Kidney tubule cell (primary cell): ENCODE measurements at places on chromosomes 13 and 19.

GRCh38 chr19:35862528-35862927, 5.8 kb downstream of the KIRREL2 start:
- DNase-seq, result no peak

GRCh38 chr13:52848455-52849195, at the start of gene PCDH8:
Gene PCDH8, minus strand, starts transcription at chr13:52848640. Its CDS starts 204 bp downstream, at chr13:52848436.
- peak; percentile 19 for DNase-seq

GRCh38 chr13:41813426-41813825, 147.5 kb downstream of the VWA8 start:
- no peak for DNase-seq

DNA sequence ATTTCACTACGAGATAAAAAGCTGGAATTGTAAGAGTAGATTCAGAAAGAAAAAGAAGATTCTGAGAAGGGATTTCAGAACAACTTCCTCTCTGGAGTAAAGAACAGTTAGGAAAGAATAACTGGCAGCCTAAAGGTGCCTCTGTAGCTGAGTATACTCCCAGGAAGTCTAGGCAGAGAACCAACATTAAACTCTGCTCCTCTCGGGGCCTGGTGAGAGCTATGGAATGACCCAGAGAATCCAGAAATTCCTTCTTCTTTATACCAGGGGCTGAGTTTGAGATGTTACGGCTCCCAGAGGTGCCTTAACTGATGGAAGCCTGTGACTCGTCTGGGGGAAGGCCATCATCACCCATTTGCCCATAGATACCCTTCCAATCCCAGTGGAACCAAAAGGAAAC, 39.1 kb downstream of the FAM216B start:
- no peak for DNase-seq

GRCh38 chr13:23377983-23378632, 55.4 kb downstream of the SACS start:
- peak; percentile 97 for DNase-seq

DNA sequence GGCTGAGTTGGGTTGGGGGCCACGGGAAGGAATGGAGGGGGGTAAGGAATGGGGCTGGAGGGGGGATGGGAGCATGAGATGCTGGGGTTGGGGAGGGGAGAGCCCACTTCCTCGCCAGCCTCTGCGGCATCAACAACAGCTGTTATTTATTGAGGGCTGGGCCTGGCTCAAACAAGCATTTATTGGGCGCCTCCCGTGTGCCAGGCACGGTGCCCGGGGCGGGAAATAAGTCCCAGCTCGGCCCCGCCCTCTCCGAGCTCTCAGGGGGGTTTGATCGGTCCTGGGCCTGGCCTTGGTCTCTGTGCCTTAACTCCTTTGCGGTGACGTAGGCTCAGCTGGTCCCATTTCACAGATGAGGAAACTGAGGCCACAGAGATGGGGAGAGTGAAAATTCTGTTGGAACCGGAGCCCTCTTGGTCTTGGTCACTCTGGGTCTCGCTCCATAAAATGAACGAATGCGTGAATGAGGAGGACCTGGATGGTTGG, 919 bp upstream of the ADAMTS10 start:
- no peak for DNase-seq

DNA sequence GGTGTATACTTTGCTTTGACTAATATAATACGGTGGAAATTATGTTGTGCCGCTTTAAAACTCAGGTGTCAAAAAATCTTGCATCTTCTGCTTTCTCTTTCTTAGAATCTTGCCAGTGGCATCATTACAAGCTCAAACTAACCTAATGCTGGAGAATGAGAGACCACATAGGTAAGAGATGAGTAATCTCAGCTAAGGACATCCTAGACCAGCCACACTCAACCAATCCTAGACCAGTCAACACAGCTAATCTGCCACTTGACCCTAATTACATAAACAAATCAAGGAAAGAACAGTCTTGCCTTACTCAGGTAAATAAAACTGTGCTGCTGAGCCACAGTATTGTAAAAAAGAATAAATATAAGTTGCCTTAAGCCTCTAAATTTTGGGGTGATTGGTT, 1323.9 kb upstream of the SPRY2 start:
- peak; percentile 49 for DNase-seq

DNA sequence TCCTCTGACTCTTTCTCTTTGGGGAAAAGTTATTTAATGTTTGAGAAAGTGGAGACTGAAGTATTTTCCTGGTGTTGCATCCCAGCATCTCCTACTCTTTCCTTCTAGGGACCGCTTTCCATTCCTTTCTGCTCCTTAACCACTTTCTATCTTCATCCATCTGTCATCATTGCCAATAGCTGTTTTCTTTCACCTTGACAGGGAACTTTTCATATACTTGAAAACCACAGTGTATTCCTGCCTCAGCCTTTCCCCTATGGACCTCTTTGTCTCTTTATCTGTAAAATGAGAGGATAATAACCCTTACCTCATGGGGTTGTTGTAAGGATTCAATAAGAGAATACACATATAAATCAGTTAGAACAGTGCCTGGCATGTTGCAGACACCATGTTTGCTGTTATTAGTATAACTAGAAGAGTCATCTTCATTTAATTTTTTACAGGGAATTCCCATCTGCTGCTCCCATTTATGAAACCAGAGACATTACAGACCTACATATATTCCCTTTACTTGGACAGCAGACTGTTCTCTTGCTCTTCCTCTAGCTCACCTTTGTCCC, 31.8 kb downstream of the LCP1 start:
- no peak for DNase-seq

GRCh38 chr13:47407808-47408207, 511.0 kb upstream of the HTR2A start:
- DNase-seq, result no peak

DNA sequence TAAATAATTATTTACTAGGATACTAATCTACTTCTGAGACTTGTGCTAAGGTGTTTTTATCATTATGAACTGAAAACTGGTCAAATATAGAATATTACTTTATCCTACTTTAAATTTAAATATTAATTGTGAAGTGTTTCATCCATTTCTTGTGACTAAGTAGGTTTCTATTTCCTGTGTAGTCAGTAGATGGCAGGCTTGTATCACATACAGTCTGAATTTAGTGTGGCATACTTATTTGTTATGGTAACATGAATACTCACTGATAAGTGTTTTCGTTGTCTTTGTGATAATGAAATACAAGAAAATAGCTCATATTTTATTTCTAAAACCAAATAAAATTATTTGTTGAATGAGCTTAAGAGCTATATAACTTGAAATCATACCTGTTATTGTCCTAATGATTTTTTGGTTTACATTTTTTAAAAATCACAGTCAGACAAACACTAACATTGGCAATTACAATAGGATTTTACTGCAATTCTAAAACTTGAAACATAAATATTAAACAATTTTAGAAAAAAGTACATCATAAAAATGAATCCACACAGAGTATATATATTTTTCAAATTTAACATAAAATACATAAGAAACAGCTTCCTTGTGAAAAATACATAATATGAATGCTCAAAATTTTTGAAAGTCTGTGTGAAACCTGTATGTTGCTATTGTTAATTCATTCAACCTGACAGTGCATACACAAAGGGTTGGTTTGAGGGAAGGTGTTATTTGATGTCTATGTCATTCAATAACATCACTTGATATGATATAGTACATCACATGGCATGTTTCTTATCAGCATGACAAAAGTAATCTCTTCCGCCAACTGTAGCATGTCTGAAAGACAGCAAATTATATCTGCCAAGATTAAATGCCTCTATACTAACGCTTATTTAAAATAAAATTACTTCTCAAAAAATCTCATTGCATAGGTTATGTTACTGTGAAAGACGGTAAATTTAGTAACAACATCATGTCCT, 904.8 kb upstream of the PCDH20 start:
- peak; percentile 43 for DNase-seq

DNA sequence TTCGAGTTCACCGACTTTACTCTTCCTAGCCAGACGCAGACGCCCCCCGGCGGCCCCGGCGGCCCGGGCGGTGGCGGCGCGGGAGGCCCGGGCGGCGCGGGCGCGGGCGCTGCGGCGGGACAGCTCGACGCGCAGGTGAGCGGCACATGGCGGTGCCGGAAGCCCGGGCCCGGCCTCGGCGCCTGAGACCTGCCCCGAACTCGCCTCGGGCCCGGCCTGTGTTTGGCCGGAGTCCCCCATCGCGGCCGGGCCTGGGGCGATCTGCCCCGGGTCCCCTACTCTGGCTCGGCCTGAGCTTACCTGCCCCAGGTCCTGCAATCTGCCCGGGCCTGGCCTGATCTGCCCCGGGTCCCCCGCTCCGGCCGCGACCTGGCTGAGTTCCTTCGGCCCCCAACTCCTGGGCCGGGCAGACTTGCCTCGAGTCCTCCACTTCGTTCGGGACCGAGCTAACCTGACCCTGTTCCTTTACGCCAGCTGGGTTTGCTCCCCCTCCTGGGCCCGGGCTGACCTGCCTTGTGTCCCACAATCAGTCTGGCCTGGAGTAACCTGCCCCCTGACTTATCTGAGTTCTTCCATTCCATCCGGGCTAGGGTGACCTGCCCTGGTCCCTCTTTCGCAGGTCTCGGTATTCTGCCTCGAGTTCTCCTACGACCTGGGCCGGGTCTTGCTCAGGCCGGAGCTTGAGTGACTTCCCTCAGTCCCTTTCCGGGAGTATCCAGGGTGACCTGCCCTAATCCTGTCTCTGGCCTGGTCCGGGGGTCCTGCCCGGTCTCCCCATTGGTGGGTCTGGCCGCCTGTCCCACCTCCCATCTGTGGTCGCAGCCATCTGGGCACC, 764 bp downstream of the UPF1 start:
- peak; percentile 34 for DNase-seq

DNA sequence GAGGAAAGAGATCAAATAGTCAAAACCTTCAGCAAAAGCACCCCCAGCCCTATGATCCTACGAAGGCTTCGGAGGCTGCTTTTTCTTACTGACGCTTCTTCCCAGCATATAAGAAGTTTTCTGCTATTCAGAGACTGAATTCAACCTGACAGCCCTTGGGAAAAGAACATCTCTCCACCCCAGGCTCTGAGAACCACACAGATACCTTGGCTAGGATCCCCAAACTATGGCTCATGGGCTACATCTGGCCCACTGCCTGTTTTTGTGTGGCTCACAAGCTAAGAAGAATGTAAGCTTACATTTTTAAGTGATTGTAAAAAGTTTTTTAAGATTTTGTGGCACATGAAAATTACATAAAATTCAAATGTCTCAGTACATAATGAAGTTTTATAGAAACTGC, 3.0 kb downstream of the SLC15A1 start:
- no peak for DNase-seq

GRCh38 chr13:36683701-36684100, 9.9 kb downstream of the SERTM1 start:
- no peak for DNase-seq

DNA sequence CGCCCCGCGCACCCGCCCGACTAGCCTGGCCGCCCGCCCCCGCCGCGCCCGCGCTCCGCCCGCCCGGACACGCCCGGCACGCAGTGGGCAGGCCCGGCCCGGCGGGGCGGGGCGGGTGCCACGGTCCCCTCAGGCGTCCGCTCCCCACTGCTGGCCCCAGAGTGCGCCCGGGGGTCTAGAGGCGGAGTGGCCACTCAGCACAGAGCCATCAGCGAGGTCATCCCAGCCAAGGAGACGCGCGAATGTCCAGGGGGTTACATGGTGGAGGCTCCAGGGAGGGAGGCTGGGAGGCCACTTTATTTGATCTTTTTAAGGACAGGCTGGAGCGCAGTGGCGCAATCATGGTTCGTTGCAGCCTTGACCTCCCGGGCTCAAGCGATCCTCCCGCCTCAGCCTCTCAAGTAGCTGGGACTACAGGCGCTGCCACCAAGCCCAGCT, 236 bp upstream of the TINCR start:
- DNase-seq, result no peak

- no peak for DNase-seq
Measured at GRCh38 chr19:49749771-49750170, 13.3 kb downstream of the TSKS start.

DNA sequence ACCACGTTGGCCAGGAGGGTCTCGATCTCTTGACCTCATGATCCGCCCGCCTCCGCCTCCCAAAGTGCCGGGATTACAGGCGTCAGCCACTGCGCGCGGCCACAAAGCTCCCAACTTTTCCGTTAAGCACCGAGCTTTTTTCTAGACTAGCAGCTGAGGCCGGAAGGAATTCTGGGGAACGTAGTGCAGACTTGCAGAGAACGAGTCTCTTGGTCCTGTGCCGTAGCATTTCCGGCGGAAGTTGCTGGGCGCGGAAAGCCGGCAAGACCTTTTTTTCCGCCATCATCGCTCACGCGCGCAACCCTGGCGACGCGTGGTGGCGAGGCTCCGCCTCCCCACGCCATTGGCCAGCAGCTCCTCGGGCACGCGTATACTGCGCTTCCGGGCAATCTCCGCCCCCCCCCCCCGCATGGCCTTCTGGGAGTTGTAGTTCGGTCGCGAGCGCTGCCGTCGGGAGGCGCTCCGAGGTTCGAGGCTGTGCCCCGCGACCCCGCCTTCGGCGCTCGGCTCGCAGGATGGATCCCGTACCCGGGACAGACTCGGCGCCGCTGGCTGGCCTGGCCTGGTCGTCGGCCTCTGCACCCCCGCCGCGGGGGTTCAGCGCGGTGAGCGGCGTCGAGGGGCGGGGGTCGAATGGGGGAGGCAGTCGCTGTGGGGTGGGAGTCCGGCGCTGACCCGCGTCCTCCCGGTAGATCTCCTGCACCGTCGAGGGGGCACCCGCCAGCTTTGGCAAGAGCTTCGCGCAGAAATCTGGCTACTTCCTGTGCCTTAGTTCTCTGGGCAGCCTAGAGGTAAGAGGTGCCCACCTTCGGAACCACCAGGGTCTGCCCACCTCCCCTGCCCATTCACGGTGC, at the start of gene MVB12A:
TSS of gene MVB12A (plus strand) at position 427 of the 854 bp plus-strand sequence. CDS start at position 516, 89 bp downstream.
- DNase-seq, result peak; percentile 99

- no peak for DNase-seq
Measured at GRCh38 chr19:42080764-42081375, 4.9 kb downstream of the ZNF574 start.

GRCh38 chr19:6185093-6185834, 49.8 kb downstream of the ACSBG2 start:
- no peak for DNase-seq

DNA sequence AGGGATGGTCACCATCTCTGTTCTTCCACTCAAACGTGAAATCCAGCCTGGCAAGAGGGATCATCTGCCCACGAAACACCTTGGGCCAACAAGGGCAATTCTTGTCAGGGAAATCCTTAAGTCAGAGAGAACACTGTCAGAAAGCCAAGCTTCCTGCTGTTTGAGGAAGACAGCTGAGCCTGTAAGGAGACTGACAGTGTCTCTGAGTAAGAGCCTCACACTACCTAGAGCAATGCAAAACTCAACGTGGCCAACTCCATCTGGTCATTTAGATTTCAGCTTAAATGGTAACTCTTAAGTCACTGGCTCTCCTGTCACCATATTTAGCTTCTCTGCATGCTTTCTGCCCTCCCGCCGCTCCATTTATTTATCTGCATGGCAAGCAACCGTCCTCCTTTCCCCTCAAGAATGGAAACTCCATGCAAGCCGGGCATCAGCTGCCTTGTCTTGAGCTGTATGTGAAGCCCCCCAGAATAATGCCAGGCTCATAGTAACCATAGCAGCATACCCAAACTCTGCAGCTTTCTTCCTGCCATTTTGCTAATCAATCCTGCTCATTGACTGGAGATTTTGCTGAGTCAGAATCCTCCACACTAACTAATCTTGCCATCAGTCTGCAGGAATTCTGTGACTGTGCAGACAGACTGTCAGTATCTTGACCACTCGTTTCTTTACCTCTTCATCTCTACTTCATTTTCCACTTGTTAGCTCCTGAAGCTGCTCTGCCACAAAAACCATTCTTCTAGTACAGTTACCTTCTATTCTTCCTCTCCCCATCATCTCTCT, 159.8 kb downstream of the IRS2 start:
- no peak for DNase-seq

- DNase-seq, result no peak
Measured at GRCh38 chr13:46675016-46675415, 121.9 kb downstream of the ESD start.
